ENCODE measurements at places on chromosomes 12 and 14. TPM values are rescaled to one million over a fixed set of nuclear protein-coding genes. Genes with fewer than 3 reads are reported as not detected.

DNA sequence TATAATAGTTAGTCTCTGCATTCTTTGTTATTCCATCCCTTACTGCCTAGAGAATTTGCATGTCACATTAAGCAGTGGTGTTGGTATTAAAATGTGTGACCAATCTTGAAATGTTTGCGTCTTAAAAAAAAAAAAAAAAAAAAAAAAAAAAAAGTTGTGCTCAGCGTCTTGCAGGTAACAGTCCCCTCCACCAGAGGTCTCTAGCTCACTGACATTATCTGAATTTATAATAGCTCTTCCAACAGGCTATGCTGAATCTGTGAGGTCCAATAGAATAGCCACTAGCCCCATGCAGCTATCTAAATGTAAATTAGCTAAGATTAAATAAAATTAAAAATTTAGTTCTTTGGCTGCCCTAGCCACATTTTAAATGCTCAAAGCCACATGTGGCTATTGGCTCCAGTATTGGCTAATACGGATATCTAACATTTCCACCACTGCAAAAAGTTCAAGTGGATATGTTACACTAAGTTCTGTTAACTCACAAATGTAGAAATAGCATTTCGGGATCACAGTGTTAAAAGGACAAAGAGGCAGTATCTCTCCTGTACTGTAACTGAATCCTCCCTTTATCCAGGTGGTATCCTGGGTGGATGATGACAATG is 28.7 kb downstream of the NKX2-8 start:
- no peaks in the 10 kb centered on the region for H3K4me1 ChIP-seq
- no peak overlapping the region for H3K4me3 ChIP-seq
- no peaks in the 10 kb centered on the region for H3K36me3 ChIP-seq
- DNase-seq, result no peak

- no peak overlapping the region for H3K27ac ChIP-seq
- H3K4me1 ChIP-seq, result no peaks in the 10 kb centered on the region
Measured at GRCh38 chr12:34301251-34302130, 279.2 kb downstream of the ALG10 start.

- no peak overlapping the region for H3K4me3 ChIP-seq
- no peak for DNase-seq
- no peaks in the 10 kb centered on the region for H3K27me3 ChIP-seq
- peaks cover 77% of the 10 kb centered on the region for H3K4me1 ChIP-seq
Measured at GRCh38 chr12:64618953-64619590, 8.8 kb downstream of the RASSF3 start.

DNA sequence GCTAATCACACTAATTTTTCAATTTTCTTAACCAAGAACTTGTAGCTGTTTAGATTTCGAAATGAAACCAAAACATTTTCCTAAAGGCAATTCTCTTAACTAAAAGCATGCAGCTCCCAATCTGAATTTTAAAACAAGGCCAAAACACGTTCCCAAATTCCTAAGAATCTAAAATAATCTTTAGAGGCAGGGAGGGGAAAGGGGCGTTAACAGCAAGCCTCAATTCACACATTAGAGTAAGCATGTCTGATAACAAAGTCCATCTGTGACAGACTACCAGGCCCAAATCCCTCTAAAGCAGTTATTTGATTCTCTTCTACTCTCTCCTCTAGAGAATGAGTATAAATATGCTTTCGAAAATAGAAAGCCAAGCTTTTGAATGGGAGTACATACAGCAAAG is 754 bp downstream of the ATG14 start:
- H3K4me3 ChIP-seq, result peak overlapping the region; percentile 86
- peaks cover 13% of the 10 kb centered on the region for H3K4me1 ChIP-seq
- peaks cover 10% of the 10 kb centered on the region for H3K27me3 ChIP-seq
- H3K36me3 ChIP-seq, result no peaks in the 10 kb centered on the region

DNA sequence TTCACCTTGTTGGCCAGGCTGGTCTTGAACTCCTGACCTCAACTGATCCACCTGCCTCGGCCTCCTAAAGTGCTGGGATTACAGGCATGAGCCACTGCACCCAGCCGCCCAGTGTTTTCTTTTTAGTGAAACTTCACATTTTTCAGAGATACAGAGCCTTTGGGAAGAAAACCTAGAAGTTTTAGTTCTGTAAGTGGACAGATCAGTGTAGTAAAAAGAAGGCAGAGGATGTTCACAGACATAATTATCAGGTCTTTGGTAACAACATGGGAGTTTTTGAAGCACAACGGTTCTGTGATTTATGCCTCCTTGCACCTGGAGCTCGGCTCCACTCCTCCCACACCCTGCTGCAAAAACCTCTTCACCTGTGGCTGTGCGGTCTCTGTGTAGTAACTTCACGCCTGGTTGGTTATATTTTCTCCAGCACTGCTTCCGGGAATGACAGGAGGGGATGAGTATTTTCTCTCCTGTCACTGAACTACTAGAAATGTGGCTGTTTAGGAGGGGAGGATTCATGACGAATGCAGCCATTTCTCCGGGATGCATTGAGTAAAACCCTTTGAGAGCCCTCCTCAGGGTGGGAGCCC is 67.0 kb downstream of the ARF6 start:
- DNase-seq, result no peak
- H3K27ac ChIP-seq, result peak overlapping the region; percentile 11
- peaks cover 3% of the 10 kb centered on the region for H3K4me1 ChIP-seq
- peak overlapping the region; percentile 10 for H3K4me3 ChIP-seq
- H3K27me3 ChIP-seq, result no peaks in the 10 kb centered on the region

GRCh38 chr14:87014856-87015255 is 978.1 kb downstream of the GALC start:
- no peaks in the 10 kb centered on the region for H3K4me1 ChIP-seq
- H3K4me3 ChIP-seq, result no peak overlapping the region
- no peaks in the 10 kb centered on the region for H3K36me3 ChIP-seq

FGF6 gene
- not detected for total RNA-seq

CCDC196 gene
- total RNA-seq, result not detected

ANKRD33 gene
- not detected for total RNA-seq

All from upper lobe of right lung (tissue), 1 donor.